ENCODE measurements at places on chromosomes 11 and 22.

- DNase-seq: peak; percentile 37
These were observed 39.8 kb upstream of the CDON start for GRCh38 chr11:126102436-126102981.

GRCh38 chr11:116687458-116688201, 85.2 kb downstream of the BUD13 start:
- no peak for DNase-seq

DNA sequence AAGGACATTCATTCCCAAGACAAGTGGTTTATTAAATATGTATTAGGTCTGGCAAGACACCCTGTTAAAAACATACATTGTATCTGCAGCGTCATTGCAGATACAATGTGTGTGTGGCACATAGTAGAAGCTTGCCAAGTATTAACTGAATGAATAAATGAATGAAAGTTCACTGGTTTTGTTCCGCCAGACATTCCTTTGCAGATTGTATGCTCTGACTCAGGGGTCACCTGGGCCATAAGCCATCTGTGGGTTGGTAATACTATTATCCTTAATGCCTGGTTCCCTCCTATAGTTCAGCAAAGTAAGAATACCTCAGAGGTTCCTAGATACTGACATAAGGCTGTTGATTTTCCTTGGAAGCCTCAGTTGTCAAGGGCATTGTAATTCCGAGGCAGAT, 377.3 kb upstream of the CCDC90B start:
- no peak for DNase-seq

GRCh38 chr11:123640029-123640428, 14.4 kb downstream of the SCN3B start:
- DNase-seq: no peak

GRCh38 chr11:86152006-86152862, 83.3 kb upstream of the PICALM start:
- DNase-seq: no peak

DNA sequence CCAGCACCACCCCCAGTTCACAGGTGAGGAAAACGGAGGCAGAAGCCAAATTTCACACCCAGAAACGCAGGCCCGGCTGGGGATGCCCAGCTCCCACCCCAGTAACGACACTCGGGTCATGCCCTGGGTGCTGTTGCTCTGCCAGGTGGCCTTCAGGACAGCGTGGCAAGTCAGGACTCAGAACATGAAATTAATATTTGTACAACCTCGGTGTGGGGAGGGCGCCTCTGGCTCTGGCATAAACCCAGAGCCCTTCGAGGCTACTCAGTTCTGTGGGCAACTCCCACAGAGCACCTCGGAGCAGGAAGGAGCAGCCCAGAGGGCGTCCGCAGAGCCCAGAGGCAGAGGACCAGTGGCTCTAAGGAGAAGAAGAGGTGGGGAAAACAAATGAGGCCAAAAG, 71.6 kb downstream of the CELSR1 start:
- DNase-seq: no peak

DNA sequence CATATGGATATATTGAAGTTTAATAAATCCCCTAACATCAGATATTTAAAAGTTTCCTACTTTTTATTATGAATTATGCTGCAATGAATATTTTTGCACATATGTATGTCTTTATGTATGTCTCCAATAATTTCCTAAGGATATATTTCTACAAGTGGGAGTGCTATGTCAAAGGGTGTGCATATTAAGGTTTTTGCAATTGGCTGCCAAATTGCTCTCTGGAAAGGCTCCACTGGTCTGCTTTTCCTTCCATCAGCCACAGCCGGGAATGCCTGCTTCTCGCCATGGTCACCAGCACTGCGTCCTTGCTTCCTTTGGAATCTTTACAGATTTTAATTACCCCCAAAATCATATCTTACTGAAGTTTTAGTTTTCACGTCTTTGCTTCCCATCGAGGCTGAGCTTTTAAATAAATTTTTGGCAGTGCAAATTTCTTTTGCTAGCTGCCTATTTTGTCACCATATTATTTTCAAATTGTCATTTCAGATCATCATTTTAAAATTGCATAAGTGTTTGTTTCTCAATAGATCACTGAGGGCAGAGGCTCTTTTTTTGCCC, 221.7 kb downstream of the SNX19 start:
- DNase-seq: no peak

GRCh38 chr11:86954269-86955110, 705 bp downstream of the FZD4 start:
- peak; percentile 23 for DNase-seq

- DNase-seq: no peak
These were observed 50.3 kb downstream of the CLMP start for GRCh38 chr11:123144707-123145106.

DNA sequence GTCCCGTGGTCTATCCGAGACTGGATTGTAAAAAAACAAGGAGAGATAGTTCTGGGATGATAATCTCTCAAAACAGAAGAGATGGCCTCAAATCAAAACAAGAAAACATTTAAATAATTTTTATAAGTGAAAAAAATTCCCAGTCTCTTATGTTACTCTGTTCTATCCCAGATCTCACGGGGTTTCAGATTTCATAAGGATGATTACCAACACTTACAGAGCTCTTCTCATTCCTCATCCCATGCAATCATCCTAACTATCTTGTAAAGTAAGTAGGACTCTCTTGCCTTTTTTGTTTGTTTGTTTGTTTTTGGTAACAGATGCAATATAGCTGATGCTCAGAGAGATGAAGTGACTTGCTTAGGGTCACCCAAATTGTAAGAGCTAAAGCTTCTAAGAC, 20.0 kb upstream of the ZBTB16 start:
- DNase-seq: no peak

DNA sequence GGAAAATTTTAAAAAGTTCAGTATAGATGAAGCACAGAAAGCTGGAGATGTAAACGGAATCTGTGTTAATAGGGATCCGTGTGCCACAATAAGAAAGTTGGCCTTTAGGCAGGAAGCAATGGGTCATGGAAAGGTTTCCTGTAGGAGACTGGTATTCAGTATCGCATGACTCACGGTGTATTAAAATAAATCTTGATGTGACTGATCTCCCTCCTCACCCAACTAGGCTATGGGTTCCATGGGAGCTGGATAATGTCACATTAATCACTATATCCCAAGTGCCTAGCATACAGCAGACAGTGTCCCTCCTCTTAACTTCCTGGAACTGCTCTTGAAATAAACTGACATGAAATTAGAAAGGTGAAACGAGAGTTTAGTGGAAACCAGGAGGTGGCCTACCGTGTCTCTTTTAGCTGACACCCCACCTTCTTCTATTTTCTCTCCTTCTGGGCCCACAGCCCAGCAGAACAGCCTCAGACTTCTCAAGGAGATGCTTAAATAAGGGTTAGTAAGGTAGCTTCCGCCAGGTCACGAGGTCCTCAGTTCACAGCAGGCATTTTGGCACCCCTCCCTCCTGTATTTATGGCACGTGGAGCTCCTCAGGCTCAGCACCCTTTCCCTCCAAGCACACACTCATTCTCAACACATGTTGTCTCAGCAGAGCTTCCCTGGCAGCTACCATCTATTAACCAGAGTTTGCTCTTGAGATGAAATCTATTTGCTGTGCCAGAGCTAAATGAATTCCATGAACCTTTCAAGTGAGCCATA, 118.8 kb downstream of the NXPE2 start:
- DNase-seq: no peak

DNA sequence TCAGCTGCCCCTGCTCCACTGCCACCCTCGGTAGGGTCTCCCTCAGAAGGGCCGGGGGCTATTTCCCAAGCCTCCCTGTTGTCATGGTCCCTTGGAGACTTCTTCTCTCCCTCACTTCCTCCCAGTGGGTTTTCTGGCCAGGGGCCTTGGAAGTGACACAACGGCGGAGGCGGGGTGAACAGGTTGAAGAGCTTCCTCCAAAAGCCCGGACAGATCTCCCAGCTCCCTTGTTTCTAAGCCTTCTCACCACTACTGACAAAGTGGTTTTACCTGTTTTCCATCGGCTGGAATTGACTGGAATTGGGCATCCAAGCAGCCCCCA, 14.5 kb downstream of the MYH9 start:
- DNase-seq: peak; percentile 92

DNA sequence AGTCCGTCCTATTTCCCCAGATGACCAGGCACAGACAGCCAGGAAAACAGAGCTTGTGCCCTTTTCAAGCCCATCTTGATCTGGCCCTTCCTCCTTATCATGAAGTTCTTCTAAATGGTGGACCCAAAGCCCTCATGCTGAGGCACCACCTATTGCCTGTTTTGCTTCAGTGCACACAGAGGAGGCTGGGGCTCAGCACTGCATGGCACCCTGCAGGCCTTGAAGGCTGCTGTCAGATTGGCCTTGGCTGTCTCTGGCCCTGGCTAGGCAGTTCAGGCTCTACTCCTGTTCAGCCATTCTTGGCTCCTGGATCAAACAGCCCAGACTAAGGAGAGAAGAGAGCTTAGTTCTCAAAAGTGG, 49.2 kb downstream of the OTOG start:
- DNase-seq: no peak

Measured in NB4 (cell line).